ENCODE measurements at places on chromosomes 16 and 17.

GRCh38 chr17:49443862-49444261 is 29.2 kb upstream of the PHB1 start:
- no peak for DNase-seq

- DNase-seq: no peak
These were observed 115.1 kb downstream of the PRKCB start for GRCh38 chr16:23950898-23951297.

DNA sequence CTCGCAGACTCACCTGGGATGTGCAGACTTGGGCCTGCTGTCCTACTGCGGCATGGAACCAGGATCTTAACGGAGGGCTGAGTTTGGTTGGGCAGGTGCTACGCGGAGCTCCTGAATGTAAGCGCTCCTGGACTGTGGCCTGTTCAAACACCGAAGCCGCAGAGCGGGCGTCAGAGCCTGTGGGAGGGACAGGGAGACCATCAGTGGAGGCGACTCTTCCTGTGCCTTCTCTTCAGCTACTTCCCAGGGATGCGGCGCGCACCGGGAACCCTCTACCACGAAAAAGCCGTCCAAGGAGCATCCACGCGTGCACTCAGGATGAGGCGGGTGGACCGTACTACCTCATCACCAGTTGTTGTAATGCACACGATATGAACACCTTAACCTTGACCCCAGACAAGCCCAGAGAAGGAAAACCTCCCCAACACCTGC is 2.0 kb downstream of the USP36 start:
- no peak for DNase-seq

- DNase-seq: peak; percentile 31
These were observed 43.5 kb downstream of the TBX21 start for GRCh38 chr17:47776330-47777197.

GRCh38 chr17:70552230-70552981 is 383.1 kb downstream of the KCNJ2 start:
- DNase-seq: no peak

DNA sequence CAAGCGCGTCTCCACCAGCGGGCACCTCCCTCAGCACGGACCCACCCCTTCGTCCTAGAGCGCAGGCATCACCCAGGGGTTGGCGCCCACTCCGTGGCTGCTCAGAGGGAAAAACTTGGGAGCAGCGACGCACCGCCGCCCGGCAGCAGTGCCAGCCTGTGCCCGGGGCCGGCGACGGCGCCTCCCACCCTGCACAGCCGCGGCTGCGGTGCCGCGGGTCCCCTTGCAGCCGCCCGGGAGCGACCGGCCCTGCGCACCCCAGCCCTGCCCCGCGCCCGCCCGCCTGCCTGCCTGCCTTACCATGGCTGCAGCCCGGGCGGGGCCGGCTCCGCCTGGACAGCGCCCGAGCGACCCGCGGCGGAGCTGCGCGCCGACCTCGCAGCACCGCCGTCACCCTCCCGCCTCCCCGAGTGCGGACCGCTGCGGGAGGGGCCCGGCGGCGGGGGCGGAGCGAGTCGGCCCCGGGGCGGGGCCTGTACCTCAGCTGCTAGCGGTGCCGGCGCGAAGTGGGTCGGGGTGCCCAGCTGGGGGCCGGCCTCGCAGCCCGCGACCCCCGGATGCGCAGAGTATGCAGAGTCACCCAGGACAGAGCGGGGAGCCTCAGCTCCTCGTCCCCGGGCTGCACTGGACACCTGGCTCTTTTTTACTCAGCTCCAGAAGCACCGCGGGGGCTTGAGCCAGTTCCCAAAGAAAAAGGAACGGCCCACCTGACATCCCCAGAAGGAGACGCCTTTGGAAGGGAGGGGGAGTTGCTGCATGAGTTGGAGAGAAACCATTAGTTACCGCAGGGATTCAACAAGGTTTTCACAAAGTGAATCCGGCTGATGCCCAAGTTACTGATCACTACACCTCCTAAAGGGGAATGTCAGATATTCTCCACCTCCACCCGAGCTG is 17.5 kb upstream of the MTMR4 start:
- DNase-seq: peak; percentile 77

DNA sequence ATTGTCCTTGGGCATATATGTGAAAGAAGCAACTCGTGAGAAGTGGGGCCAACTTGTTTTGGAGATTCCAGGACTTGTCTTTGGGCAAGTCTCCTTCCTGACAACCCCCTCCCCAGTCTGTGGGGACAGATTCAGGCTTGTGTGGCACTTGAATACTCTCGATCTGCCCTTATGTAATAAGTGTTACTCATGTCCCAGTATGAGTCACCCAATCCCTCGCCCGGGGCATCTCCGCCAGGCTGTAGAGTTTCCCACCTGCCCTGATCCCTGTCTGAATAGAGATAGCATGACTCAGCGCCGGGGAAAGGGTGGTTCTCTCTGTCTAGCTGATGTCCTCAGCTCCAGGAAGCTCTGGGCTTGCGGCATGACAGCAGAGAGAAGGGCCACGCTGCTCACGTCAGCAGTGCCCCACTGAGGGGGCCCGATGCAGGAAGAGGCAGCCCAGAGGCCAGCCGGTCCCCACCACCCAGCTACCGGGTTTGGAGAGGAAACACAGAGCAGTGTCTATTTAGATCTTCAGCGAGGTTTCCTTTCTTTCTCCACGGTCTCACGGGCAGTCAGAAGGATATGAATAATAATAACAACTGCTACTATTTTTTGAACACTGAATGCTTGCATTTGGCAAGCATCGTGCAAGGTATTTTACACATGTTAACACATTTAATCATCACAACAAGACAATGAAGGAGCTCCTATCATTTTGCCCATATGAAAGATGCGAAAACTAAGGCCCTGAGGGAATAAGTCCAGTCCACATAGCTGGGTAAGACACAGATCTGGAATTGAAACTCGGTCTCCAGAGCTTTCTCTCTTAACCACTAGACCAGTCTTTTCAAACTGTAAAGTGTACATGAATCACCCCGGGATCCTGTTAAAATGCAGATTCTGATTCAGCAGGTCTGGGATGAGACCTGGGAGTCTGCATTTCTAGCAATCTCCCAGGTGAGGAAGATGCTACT is 426.7 kb upstream of the MAF start:
- DNase-seq: peak; percentile 33

DNA sequence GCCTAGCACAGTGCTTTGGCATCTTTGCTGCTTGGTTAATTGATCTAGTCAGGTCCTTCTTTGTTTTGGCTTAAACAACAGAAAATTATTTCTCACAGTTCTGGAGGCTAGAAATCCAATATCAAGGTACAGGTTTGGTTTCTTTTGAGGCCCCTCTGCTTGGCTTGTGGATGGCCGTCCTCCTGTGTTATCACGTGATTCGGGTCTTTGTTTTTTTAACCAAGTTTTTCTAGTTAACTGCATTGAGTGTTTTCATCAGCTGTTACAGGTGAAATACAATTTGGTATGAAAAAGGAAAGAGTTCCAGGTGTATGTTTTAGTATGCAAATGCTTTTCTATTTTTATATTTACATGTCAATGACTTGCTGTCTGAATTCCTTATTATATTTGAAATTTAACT is 2.8 kb downstream of the NLK start:
- no peak for DNase-seq

GRCh38 chr16:16017812-16018211 is 68.4 kb downstream of the ABCC1 start:
- no peak for DNase-seq

GRCh38 chr17:52419229-52419641 is 260.7 kb upstream of the CA10 start:
- DNase-seq: no peak

- peak; percentile 95 for DNase-seq
These were observed at the start of gene TRAP1 for GRCh38 chr16:3717235-3718018. Gene TRAP1, minus strand, starts transcription at chr16:3717524. Its CDS starts 16 bp downstream, at chr16:3717508.

GRCh38 chr17:32445971-32446370 is 1.7 kb downstream of the PSMD11 start:
- no peak for DNase-seq

DNA sequence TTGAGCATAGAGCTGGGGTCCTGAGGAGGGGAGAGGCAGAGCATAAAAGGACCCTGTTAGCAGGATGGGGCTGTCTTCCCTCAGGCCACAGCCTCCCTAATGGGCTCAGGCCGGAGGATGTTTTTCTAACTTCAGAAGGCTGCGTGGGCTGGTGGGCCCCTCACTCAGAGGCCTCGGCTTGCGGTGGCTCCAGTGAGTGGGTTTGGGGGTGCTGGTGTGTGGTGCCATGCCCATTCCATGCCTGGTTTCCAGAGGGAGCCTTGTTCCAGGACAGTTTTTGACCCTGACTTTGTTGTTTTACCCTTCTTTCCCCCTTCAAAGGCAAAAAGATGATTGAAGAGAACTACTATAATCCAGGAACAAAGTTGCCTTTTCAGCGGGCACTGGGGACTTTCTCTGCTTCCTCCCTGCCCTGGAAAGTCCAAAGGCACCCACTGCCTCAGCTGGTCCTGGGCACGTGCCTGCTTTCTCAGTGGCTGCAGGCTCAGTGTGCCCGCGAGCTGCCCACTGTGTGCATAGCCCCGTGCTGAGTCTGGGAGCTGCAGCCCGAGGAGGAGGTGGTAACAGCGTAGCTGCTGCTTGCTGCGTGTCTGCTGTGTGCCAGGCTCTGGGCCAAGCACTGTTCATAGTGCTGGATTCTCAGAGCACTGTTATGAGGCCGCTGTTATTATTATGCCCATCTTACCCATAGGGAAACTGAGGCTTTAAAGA is 11.8 kb downstream of the NKD1 start:
- DNase-seq: no peak

DNA sequence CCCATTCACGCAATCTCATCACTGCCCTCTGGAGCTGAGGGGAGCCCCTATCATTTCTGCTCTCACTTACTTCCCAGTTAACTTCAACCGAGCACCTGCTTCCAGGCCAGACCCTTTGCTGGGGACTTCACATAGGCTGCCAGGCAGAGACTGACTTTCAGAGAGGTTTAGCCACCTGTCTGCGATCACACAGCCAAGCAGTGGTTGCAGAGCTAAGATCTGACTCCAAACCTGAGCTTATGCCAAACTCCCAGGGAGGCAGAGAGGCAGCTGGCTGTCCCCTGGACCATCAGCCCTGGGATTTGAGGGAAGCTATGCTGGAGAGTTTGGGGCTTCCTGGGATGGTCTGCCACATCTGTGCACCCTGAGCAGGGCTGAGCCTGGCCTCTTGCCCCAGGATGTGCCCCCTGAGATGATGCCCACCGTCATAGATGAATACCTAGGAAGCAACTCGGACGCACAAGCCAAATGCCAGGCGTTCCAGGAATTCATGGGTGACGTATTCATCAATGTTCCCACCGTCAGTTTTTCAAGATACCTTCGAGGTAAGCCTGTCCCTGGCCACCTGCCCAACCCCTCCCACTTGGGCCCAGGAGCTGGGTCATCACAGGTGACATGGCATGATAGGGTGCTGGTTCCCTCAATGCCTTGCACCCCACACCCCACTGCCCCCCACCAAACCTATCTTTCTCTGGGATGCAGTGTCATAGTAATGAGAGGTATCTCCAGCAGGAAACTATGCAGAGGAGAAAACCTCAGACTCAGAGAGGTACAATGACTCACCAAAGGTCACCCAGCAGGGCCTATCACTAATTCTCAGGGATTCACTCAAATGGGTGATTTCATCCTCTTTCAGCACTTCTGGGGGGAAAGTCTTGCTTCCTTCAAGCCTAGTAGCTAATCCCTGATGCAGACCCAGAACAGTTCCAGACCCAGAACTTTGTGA is 10.0 kb downstream of the CES3 start:
- DNase-seq: no peak

- DNase-seq: no peak
These were observed 74.7 kb upstream of the GNAO1 start for GRCh38 chr16:56116577-56116964.

GRCh38 chr16:1871974-1872635 is at the start of gene MEIOB:
Gene MEIOB, minus strand, starts transcription at chr16:1872164. Its CDS starts 3,989 bp downstream, at chr16:1868175.
- DNase-seq: peak; percentile 61

GRCh38 chr16:22141767-22142166 is 20.5 kb upstream of the SDR42E2 start:
- DNase-seq: no peak

DNA sequence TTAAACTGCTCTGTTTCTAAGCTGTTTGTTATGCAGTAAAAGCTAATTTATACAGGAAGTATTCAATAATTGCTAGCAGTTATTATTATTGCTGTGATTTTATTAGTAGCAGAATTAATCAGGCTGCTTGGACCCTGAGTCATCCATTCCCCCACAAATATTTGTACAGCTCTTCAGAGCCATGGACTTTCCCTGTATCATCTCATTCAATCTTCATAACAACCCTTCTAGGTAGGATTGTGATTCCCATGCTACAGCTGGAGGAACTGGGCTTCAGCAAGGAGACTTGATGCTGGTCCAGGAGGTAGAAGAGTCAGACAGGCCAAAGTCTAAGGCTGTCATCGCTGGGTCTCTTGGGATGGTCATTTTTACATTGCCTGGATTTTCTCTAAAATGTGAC is 208.3 kb downstream of the C16orf95 start:
- DNase-seq: no peak

DNA sequence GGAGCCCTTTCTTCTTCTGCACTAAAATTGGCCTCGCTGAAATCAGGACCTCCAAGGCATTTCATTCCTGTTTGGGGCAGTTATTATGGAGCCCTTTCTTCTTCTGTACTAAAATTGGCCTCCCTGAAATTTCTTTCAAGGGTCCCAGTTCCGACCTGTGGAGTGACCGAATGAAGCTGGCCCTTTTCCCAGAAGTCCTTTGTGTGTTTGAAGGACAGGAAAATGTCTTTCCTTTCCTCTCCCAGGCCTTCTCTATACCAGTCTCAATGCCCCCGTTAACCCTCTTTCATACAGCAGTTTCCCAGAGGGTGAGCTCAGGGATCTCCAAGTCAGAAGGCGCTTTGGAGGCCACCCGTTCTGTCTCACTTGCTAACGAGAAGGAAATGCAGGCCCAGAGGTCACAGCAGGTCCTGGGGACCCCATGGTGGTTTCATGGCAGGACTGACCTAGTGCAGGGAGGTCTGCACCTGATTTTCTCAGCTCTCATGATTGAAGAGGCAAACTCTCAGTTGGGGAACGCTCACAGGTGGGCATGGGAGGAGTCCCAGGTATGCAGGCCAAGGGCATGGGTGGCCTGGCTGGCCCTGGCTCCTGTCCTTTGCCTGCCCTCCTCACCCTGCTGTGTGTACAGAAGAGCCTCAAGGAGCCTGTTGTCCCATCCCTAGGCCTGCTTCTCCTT is 37.1 kb upstream of the DOC2B start:
- DNase-seq: no peak

DNA sequence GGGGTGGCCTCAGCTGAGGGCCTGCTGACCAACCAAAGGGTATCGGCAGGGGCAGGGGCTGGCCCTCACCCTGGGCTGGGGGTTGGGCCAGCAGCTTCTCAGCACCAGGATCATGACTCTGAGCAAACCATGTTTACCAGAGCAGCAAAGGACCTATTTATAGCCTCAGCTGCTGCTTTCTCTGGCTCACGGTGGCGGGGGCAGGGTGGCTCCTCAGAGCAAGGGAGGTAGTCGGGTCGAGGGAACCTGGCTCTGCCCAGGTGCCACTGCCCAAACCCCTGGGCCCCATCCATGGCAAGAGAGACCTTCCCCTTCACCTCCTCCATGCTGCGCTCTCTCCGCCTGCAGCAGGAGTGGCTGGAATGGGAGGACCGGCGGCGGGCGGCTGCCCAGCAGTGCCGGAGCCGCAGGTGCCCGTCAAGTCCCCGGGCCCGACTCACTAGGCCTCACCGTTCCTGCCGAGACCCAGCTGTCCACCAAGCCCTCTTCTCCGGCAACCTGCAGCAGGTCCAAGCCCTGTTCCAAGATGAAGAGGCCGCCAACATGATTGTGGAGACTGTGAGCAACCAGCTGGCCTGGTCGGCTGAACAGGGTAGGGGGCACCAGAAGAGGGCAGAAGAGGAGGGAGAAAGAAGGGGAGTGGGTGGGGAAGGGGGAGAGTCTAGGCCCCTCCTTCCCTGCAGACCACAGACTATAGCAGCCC is at the start of gene ASB16:
TSS of gene ASB16 (plus strand) at position 206 of the 703 bp plus-strand sequence. CDS start at position 292, 86 bp downstream.
- no peak for DNase-seq

- peak; percentile 86 for DNase-seq
These were observed 17.9 kb downstream of the LIG3 start for GRCh38 chr17:34998205-34998604.

- DNase-seq: no peak
These were observed 4.8 kb downstream of the CTRB2 start for GRCh38 chr16:75202069-75202590.

Measured in activated T-cell treated with anti-CD3 and anti-CD28 coated beads, Interleukin-2, amount 50 U/mL, for 1 hour (primary cell).